GM13976 (cell line): ENCODE measurements at places on chromosomes 1 and 21.

DNA sequence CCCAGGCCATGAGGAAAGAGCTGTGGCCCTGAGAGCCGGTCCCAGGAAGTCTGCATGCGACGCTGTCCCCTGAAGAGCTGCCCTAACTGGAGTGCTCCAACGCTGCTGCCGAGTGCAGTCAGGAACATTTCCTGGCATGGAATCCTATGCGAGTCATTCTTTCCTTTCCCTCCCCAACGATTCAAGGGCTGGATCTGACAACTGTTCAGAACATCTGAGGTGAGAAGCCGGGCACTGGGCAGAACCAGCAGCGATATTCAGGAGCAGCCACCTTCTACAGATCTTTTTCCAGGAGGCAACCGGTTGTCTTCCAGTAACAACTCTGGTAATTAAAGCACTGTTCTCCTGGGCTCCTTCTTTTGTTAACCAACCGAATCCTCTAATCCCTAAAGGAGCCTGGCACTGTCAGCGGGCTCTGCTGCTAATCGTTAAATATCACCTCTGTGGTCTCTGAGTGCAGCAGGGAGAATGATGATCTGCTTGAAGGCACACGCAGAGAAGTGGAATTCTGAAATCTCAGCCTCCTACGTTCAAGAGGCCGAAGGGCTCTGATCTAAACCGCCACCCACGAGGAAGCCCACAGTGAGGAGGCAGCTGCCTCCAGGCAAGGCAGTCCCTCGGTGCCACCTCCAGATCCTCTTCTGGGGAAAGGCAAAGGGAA lies 55.8 kb downstream of the SLC45A1 start:
- no peak for DNase-seq

- no peak for DNase-seq
Measured at GRCh38 chr1:84705513-84705912, 15.3 kb upstream of the SSX2IP start.

GRCh38 chr1:224433041-224433691 lies 1.4 kb downstream of the WDR26 start:
- no peak for DNase-seq

GRCh38 chr1:20609541-20609940 lies 20.6 kb downstream of the CDA start:
- no peak for DNase-seq

DNA sequence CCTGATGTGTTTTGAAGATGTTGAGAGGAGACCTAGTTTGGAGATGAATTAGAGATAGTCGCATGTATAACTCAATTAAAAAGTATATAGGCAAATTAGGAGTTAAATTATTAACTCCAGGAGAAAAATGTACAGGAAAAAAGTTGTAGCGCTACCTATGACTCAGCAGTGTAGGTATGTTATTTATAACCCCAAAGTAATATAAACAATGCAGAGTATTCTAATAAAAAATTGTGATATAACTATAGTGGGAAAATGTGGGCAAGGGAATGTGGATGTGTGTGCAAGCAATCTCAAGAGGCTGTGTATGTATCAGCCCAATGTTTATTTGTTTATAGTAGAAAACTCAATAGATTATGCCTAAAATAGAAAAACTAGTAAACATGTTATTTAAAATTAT lies 144.5 kb downstream of the BRINP2 start:
- DNase-seq: no peak

DNA sequence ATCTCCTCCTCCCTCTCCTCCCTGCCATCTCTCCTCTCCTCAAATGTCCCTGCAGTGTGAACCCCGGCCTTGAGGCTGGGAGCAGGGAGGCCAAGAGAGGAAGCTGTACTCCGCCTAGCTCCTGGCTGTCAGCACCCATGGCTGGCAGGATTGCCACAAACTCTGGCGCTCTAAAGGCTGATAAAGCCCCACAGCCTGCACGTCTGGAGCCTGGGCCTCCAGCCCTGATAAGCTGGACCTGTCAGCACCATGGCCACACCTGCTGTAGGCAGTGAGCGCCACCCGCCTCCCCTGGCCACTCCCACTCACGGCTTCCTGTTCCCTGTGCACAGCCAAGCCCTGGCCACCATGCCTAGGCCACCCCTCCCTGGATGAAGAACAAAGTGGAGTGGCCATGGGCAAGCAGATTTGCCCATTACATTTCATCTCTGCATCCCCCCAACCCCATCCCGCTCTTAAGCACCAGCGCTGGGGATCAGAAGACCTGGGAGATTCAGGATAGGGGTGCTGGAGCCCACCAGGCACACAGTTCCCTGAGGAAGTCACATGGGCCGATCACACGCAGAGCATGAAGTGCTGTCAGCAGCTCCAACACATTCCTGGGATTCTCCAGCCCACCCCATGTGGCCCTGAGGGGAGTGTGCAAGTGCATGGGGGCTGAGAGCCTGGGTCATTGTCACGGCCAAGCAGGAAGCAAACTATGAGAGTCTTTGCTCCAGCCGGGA lies 24.2 kb upstream of the NPPB start:
- DNase-seq: peak; percentile 37

DNA sequence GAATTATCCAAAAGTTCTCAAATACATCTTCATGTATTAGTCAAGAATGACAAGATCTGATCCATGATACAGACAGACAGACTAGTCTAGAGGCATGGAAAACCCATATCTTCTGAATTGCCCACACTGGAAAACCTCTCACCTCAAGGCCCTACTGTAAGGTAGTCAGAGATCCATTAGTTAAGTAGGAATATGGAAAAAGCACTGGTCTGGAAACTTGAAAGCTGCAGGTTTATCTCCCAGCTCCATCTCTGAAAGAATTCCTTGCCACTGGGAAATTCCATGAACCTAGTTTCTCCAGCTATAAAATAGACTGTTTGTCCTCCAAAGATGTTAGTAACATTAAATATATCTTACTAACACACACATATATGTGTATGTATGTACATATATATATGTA lies 169.2 kb downstream of the AKT3 start:
- DNase-seq: no peak

DNA sequence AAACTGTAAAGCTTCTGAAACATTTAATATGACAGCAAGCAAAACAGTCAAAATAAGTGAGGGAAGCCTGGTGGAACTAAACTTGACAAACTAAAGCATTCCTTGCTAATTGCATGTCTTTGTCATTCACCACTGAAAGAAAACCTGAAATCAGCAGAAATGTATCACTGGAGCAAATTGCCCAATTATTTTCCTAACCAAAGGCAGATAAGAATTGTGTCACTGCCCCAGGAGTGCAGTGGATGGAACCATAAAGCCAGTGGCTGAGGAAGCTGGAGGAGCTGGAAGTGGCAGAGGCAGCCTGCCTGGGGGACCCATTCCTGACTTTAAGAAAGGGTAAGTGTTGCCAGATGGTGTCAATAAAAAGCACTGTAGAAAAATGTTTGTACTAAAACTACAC lies 2.7 kb upstream of the SLC30A10 start:
- no peak for DNase-seq

GRCh38 chr21:38383411-38384237 lies 114.7 kb downstream of the ERG start:
- DNase-seq: no peak

DNA sequence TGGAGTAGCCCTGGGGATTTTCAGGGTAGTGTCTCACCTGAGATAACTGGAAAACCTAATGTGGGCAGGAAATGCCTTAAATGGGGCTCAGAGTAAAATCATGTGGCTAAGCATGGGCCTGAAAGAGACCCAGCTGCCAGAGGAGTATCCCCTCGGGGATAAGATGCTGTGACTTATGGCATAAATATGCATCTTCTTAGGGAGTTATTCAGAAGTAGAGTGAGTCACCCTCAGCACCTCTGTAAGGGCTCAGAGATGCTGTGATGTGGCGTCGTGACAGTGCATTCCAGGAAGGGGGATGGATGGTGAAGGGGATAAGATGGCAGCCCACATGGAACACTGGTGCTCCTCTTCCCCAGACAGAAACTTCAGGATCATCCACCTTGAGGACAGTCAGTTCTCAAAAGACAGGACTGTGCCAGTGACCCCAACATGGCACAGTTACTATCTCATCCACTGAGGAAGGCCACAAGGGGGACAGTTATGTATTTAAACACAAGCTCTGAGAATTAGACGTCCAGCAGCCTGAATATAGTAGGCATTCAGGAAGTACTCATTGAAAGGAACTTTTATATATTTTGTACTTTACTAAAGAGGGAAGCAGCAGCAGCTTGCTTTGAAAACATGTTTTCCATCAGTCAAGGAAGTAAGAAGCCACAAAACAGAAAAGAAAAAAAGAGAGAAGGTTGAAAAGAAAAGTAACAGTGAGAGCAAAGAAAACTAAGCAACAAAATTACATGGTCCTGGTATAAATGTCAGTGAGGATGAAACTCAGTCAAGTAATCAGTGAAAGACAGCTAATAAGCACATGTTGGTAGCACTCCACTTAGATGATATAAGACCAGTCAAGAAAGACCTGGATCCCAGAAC lies 8.3 kb downstream of the IL24 start:
- no peak for DNase-seq

GRCh38 chr1:33849211-33849610 lies 14.7 kb upstream of the HMGB4 start:
- no peak for DNase-seq

DNA sequence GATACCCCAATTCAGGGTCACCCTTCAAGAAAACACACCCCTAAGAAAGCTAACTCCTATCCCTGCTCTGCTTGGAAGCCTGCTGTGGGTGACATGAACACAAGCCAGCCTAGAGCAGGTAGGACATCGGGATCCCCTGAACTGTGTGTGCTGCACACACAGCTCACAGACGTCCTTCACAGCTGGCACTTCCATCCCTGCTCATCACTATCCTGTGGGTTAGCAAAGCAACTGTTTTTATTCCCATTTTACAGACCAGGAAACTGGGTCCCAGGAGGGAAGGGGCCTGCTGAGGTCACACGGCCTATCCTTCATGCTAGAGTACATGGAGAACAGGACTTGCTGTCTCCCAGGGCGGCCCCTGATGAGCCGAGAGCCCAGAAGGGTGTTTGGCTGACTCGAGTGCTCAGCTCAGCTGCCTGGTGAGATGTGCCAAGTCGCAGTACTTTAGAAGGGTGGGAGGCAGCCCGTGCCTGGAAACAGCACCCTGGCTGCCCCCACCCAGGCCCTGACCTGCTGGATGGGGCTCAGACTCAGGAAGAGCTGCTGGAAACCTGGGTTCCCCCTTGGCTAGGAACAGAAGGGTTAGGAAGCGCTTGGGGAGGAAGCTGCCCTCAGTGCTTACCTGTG lies 28.3 kb upstream of the BTG2 start:
- no peak for DNase-seq

DNA sequence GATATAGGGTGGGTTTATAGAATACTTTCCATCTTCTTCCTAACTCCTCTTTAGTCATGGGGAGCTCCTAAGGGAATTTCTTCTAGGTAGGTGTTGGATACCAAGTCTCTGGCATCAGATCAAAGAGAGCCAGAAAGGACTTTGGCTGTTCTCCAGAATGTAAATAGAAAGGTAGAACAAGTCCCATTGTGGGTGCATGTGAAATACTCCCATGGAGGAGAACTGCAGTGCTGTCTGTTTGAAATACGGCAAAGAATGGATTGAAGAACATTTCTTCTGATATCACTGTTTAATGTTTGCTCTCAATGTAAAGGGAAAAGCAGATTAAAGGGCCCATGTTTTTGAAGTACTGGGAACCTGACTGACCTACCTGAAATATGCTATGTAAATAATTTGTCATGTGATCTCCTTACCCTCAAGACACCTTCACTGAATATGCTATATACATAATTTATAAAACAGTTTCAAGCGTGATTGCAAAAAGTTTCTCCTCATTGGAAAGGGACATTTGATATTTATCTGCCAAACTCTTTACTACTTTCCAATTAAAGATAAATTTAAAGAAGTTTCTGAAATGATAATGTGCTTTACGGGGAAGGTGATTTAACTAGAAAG lies 65.9 kb downstream of the LAMC1 start:
- DNase-seq: no peak

GRCh38 chr1:101496109-101496508 lies 259.3 kb downstream of the S1PR1 start:
- no peak for DNase-seq

DNA sequence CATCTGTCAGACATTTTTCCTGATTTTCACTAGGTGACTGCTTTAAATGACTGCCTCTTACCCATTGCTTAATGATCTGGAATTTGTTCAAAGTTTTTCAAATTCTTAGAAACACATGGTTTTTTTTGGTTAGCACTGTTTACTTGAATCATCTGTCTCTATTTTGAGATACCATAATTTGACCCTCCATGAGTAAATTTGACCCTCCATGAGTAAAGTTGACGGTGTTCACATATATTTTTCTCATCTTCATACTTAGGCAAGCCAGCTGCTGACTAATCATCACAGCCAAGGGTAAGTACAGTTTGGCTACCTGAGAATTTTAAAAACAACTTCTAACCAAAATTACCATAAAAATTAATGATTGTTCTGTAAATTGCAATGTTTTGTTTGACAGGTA lies 586.5 kb downstream of the PTBP2 start:
- DNase-seq: no peak

DNA sequence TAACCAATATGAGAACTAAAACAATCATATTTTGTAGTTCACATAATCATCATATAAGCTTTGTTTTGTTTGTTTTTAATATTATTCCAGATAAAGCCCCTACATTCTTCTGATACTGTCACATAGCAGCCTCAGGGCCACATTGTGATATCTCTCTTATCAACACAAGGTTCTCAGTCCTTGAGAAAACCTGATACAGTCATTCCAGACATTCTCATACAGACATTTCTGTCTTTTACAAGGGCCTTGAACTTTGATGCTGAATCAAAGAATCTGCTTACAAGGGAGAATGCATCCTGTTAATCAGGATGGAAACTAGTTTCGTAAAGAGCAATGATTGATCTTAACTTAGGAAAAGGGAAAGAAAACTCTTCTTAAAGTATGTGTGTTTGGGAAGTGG lies 12.7 kb upstream of the VCAM1 start:
- no peak for DNase-seq

- DNase-seq: peak; percentile 51
Measured at GRCh38 chr1:234961456-234962339, 166.9 kb downstream of the TOMM20 start.

GRCh38 chr1:30816211-30817076 lies 58.9 kb upstream of the LAPTM5 start:
- no peak for DNase-seq

DNA sequence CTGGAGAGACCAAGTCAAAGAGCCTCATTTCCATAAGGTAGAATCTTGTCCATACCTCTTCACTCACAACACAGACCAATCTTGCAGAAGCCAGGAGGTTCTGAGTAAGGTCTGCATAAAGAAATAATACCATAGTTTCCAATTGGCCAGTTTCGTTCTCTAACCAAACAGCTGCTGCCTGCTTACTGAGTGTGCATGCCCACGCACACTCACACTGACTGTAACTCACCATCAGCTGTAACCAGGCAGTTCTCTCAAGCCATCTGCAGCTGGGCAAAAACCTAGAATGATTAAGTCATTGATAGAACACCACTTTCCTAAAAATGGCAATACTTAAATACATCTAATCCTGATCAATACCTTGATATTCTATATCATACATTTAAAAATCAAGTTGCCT lies 106.6 kb upstream of the VAV3 start:
- DNase-seq: no peak

DNA sequence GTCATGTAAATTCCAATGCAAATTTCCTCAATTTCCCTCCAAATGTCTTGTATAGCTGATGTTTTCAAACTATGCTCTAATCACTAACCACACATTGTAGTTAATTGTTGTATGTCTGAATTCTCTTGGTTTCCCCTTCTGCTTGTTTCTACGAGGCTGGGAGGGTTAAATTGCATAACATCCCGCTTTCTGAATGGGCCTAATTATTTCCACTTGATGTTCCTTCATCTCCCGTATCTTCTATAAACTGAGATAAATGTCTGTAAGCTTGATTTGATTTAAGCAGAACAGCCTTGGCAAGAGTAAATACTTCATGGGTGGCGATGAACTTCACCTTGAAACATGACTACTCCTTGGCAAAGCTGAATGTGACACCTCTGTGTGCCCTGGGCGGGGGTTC lies 72.2 kb downstream of the SERINC2 start:
- DNase-seq: no peak
